DMS 273 treated with DMSO at 0.1 percent for 48 hours (cell line): ENCODE measurements at places on chromosomes 16 and 17.

DNA sequence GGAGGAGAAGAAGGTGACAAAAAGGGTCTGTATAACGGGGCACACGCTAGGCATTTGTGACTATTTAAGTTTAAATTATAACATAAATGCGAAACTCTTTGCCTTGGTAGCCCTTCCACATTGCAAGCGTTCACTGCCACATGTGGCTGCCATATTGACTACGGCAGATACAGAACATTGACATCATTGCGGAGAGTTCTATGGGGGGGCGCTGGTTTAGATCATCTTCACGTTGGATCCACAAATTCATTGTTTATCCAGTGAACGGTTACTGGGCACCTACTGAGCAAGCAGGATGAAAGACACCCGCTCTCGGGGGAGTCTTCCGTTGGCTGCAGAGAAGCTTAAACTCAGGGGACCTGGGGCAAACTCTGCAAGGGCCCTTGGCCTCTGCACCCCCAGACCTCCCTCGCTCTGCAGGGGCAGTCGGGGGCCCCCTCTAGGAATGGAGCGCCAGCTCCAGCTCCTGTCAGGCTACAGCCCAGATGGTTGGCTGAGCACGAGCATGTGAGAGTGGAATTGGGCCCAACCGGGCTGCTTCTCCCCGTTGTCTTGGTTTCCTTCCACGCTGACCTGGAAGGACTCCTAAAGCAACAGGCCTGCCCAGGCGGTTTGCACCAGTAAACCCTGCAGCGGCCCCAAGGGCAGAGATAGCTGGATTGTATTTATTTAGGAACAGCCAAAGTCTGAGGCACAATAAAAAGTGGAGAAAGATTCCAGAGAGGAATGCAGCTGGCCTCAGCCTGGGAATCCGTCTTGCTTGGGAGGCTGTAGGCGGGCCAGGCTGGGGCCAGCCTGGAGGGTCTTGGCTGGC, 172.2 kb downstream of the SEC14L1 start:
- DNase-seq = no peak

GRCh38 chr16:22681554-22682291, 132.2 kb upstream of the HS3ST2 start:
- DNase-seq = no peak

DNA sequence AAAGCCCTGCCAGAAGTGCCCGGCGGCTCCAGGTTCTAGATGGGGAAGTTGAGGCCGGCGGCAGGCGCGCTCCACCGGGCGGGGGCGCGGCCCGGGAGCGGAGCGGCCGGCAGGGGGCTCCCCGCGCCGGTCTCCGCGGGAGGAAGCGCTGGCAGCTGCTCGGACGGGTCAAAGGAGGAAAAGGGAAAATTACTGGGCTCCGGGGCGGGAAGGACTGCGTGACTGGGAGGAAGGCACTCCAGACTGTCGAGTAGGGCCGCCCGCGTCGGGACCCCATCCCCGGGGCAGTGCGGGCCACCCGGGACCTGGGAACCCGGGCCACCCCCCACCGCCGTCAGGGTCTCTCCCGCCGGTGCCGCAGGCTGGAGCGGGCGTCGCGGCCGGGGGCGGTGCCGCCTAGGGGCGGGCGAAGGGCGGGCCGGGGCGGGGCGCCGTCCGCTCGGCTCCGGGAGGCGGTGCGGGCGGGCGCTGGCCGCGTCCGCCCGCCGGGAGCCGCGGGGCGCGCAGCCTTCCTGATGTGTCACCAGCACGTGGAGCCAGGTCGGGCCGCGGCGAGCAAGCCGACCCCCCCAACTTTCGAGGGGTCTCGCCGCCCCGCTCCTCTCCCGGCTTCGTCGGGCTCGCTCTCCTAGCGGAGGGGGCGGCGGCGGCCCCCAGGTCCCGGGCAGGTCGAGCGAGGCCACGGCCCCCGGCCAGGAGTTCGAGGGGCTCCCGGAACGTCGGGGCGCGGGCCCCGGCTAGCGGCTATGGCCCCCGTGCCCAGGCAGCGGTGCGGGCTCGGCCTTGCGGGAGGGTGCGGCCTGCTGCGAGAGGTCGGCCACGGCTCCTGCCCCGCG, 167.5 kb downstream of the RAB11FIP4 start:
- DNase-seq = peak; percentile 23

GRCh38 chr17:49063652-49064051, 66.5 kb downstream of the IGF2BP1 start:
- no peak for DNase-seq

- no peak for DNase-seq
These were observed 32.5 kb downstream of the RANBP10 start for GRCh38 chr16:67773569-67774456.

DNA sequence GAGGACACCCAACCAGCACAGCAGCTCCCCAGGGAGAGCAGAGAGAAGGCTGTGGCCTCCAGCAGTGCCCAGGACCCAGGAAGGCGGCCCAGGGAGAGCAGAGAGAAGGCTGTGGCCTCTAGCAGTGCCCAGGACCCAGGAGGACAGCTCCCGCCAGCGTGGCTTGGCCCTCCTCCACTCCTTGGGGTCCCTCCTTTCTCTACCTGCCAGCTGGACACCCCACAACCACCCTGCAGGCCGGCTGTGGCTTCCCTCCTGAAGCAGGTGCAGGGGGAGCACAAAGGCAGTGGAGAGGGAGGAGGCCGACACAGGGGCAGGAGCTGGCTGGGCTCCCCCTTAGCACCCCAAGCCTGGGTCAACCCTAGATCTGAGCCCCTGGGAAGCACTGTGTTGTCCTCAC, 54.1 kb upstream of the FASN start:
- no peak for DNase-seq

GRCh38 chr17:41653892-41654677, 29.7 kb upstream of the KRT17 start:
- no peak for DNase-seq

GRCh38 chr17:75979705-75980187, 706 bp downstream of the TEN1 start:
- DNase-seq = no peak

GRCh38 chr16:27489906-27490305, 59.8 kb downstream of the GTF3C1 start:
- no peak for DNase-seq

DNA sequence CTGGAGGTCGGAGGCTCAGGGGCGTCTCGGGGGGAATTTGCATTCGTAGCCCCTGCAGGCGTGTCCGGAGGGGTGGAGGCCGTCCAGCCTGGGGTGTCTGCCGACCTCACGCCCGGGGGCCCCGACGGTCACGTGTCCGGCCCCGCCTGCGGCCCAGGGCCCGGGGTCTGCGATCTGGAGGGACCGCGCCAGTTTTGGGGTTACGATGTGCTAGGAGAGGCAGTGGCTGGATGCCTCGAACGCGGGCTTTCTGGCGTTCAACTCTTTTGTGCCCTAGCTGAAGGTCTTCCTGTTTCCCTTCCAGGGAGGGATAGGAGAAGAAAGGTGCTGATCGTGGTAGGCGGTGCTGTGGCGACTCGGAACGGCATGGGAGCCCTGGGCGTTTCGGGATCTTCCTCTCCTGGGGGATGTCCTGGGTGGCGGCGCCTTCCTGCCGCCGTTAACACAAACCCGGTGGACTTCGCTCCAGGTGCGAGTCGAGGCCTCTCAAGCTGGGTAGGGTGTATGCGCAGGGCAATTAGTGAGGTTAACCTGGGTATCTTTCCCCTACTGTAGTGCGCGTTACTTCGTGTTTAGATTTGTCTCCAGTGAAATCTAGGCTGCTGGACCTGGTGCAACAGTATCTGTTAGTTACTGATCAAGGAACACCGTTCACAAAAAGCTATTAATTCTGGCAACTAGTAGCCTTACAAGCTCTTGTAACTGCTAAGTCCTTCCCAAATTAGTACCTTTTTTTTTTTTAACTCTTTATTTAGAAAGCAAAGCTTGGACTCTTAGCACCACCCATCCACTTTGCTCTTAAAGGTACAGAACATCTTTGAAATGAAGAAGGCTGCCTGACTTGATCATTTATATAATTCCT, 1.3 kb downstream of the AKAP1 start:
- DNase-seq = no peak

DNA sequence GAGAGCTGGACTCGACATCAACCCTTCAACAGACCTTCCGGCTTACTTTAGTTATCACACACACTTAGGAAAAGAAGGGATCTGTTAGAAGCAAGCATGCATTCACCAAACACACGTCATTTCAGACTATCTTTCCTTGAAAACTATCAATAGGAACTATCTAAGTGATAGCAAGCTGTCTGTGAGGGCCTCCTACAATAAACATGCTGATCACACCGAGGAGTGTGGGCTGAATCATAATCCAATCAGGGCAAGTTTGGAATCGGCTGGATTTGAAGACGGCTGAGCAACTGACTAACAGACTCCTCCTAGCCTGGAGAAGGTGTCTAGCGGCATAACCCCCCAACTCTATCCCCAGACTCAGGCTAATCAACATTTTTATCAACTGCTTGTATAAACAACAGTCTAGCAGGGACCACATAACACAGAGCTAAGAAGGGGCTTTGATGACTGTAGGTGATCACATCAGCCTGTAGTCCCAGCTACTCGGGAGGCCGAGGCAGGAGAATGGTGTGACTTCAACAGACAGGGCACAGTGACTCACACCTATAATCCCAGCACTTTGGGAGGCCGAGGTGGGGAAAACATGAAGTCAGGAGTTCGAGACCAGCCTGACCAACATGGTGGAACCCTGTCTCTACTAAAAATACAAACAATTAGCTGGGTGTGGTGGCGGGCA, 14.1 kb downstream of the NXN start:
- no peak for DNase-seq

DNA sequence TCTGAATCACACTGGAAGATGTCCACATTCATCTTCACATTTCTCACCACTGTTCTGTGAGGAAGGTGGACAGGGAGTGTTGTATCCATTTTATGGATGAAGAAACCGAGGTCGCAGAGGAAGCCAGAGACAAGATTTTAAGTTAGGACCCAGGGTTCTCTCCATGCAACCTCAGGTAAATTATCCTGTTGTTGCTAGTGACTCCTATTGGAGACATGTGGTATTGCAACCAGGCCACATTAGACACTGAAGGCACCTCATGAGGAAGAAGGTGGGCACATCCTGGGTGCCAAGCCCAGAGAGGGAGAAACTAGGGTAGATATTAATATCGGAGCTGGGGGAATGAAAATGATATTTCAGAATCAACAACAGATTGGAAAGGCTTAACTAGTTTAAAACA, 8.5 kb upstream of the WNT9B start:
- no peak for DNase-seq
